ENCODE measurements at places on chromosomes 2 and 18. TPM values are rescaled to one million over a fixed set of nuclear protein-coding genes. Genes with fewer than 3 reads are reported as not detected.

GRCh38 chr2:123693836-123694235 lies 331.3 kb upstream of the CNTNAP5 start:
- DNase-seq = no peak

DNA sequence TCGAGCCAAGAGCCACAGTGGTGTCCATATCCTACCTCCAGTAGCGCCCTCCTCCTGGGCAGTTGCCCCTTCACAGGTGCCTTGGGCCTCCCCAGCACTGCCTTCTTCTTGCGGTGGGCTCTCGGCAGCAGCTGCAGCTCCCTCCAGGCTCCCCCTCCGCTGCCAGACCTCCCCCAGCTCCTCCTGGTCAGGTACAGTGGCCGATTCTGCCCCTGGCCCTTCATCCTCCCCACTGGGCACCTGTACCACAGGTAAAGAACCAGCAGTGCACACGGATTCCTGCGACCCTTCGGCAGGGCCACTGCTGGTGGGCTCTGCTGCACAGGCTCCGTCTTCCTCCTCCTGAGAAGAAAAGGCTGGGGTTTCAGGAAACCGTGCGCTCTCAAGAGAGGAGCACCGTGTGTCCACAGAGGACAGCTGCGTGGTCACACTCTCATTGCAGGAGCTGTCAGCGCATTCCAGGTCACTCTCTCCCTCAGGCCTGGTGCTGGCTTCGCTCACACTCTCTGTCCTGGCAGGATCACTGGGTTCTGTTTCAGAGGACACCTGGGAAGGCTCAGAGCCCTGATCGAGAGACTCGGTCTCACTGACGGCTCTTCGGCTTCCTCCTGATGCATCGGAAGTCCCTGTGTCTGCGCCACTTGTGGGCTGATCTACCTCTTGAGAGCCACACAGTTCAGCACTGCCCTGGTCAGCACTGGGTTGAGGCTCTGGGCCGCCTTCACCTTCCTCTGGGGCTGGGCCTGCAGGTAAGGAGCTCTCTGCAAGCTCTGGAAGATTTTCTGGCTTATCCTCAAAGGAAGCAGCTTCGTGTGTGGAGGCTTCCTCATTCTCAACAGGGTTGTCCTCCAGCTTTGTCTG lies 147.4 kb upstream of the STK17B start:
- DNase-seq = no peak

- no peak for DNase-seq
These were observed 74.5 kb downstream of the TMEM185B start for GRCh38 chr2:120148669-120149068.

DNA sequence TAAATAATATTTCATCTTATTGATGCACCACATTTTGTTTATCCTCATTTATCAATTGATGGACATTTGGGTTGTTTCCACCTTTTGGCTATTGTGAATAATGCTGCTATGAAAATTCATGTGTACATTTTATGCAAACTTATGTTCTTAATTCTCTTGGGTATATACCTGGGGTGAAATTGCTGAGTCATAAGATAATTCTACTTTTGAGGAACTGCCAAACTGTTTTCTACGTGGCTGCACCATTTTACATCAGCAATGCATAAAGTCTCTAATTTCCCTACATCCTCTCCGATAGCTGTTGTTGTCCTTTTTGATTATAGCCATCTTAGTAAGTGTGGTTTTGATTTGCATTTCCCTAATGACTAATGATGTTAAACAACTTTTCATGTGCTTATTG lies 116.5 kb upstream of the DLX2 start:
- DNase-seq = no peak

ALPI gene
- 0.71 TPM for total RNA-seq

SKOR2 gene
- total RNA-seq = not detected

Data from mesenteric fat pad (tissue), 1 donor.